Lung (tissue), 17 donors: ENCODE measurements at places on chromosomes 1 and 21. TPM values are rescaled to one million over a fixed set of nuclear protein-coding genes. Genes with fewer than 3 reads are reported as not detected.
A peak's percentile ranks its signal among the peaks of the same experiment; 100 is the strongest.

PODN gene
- 40.9 TPM for total RNA-seq

UHMK1 gene
- 45.9 TPM for total RNA-seq

IL24 gene
- total RNA-seq = not detected

CYP4A11 gene
- total RNA-seq = not detected

FLG2 gene
- total RNA-seq = not detected

OR10J1 gene
- not detected for total RNA-seq

GRCh38 chr1:50109116-50109515 is 396 bp downstream of the ELAVL4 start:
- no peak for DNase-seq
- no peak overlapping the region for H3K4me3 ChIP-seq
- no peak overlapping the region for H3K27ac ChIP-seq

DNA sequence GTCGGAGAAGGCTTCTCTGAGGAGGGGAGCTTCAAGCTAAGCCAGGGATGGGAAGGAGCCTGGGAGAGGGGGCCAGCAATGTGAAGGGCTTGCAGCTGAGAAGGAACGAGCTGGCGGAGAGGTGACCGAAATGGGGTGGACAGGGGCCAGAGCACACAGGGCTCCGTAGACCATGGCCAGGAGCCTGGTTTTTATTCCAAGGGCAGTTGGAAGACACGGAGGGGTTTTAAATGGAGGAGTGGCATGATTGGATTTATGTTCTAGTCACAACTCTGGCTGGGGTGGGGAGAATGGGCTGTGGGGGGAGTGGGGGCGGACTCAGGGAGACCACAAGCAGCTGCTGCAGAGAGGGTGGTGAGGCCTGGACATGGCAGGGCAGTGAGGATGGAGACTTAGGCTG is 5.1 kb upstream of the EPS8L3 start:
- no peak for DNase-seq
- no peaks in the 10 kb centered on the region for H3K4me1 ChIP-seq
- no peak overlapping the region for H3K4me3 ChIP-seq
- no peaks in the 10 kb centered on the region for H3K36me3 ChIP-seq
- no peak overlapping the region for H3K27ac ChIP-seq
- H3K27me3 ChIP-seq = no peaks in the 10 kb centered on the region

GRCh38 chr1:153537376-153537730 is 1.6 kb upstream of the S100A6 start:
- no peak overlapping the region for H3K4me3 ChIP-seq
- H3K27ac ChIP-seq = peak overlapping the region; percentile 99
- DNase-seq = no peak

- H3K27me3 ChIP-seq = no peaks in the 10 kb centered on the region
- H3K4me1 ChIP-seq = no peaks in the 10 kb centered on the region
- no peaks in the 10 kb centered on the region for H3K36me3 ChIP-seq
- H3K27ac ChIP-seq = no peak overlapping the region
- no peak overlapping the region for H3K4me3 ChIP-seq
Observed at GRCh38 chr1:87410776-87411480, 82.2 kb downstream of the LMO4 start.

DNA sequence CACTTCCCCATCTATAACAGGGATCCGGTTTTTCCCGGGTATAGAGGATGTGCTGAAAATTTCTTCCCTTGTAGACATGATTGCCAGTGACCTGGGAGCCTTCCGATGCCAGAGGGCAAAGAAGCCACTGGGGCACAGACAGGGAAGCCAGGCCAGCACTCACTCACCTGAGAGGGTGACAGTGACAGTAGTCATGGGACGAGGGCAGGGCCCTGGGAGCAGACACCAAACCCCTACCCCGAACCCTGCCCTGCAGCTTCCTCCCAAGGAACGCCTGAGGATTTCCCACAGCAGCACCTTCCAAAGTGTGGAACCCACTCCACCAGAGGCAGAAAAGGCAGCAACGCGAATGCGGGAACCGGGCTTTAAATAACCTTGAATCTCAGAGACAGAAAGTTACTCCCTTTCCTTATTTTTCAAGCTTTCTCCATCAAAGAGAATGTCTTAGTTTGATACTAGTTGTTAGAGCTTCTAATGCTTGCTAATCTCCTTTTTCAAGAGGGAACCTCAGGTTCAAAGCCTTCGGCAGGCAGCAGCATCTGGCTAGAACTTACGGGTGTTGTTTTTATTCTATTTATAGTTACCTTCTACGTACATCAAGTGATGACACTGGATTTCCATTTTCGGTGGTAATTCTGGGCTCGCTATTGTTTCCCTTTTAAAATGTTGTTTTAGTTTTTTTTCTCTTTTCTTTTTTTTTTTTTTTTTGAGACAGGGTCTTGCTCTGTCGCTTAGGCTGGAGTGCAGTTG is 2.8 kb downstream of the DDOST start:
- H3K4me3 ChIP-seq = no peak overlapping the region
- peaks cover 27% of the 10 kb centered on the region for H3K36me3 ChIP-seq
- DNase-seq = no peak
- H3K27me3 ChIP-seq = no peaks in the 10 kb centered on the region
- peaks cover 17% of the 10 kb centered on the region for H3K4me1 ChIP-seq

DNA sequence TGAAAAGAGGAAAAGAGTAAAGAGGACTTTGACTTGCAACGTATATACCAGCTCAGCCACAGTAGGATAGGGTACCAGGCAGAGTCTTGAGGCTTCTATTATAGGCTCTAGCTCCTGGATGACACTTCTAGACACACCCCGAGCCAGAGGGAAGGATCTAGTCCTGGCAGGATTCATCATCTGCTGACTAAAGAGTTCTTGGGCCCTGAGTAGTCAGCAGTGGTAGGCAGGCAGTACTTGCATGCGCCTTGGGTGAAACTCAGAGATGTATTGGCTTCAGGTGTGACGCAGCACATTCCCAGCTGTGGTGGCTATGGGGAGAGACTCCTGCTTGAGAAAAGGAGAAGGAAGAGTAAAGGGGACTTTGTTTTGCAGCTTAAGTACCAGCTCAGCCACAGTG is 162.3 kb upstream of the APP start:
- DNase-seq = no peak
- no peaks in the 10 kb centered on the region for H3K36me3 ChIP-seq
- no peaks in the 10 kb centered on the region for H3K27me3 ChIP-seq
- H3K4me1 ChIP-seq = no peaks in the 10 kb centered on the region
- H3K27ac ChIP-seq = no peak overlapping the region

DNA sequence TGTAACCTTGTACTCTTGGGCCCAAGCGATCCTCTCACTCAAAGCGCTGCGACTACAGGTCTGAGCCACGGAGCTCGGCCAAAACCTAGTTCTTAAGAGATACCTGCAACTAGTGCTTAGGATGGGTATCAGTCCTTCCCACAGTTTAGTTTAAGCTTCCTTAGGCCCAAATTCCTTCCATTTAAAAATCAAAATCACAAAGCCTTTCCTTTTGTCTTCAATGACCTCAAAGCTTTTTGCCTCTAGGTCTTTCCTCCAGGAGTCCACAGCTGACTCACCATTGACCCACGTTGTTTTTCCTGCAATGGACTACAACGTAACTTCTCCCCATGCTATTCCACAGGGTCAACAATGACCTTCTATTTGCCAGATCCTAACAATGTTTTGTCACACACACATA is 64.0 kb downstream of the APP start:
- no peak overlapping the region for H3K27ac ChIP-seq
- H3K36me3 ChIP-seq = peaks cover 7% of the 10 kb centered on the region
- no peaks in the 10 kb centered on the region for H3K4me1 ChIP-seq
- DNase-seq = no peak
- no peaks in the 10 kb centered on the region for H3K27me3 ChIP-seq

- H3K27ac ChIP-seq = no peak overlapping the region
- no peaks in the 10 kb centered on the region for H3K36me3 ChIP-seq
- no peaks in the 10 kb centered on the region for H3K4me1 ChIP-seq
- H3K4me3 ChIP-seq = no peak overlapping the region
- DNase-seq = no peak
Observed at GRCh38 chr21:24255591-24255990, 1351.7 kb downstream of the MRPL39 start.

DNA sequence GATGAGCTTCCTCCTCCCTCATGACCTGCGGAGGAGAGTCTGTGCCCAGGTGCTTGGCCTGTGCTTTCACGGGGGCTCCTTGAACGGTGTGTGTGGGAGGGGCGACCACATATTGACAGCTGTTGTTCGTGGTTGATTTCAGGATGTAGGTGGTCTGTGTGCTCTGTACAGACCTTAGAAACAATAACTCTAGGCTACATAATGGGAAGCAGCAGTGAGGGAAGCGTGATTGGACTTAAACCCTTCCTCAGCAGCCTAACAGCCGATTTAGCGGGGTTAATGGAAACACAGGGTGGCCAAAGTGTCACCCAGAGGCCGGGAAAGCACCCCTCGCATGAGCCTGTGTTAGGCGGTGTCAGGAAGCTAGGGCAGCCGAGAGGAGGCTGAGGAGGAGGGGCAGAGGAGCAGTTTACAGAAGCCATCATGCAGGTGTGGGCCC is 56.0 kb downstream of the TBCE start:
- no peaks in the 10 kb centered on the region for H3K4me1 ChIP-seq
- DNase-seq = no peak
- no peak overlapping the region for H3K4me3 ChIP-seq
- H3K27me3 ChIP-seq = no peaks in the 10 kb centered on the region
- H3K36me3 ChIP-seq = peaks cover 10% of the 10 kb centered on the region
- no peak overlapping the region for H3K27ac ChIP-seq

- H3K36me3 ChIP-seq = no peaks in the 10 kb centered on the region
- no peak overlapping the region for H3K27ac ChIP-seq
- no peaks in the 10 kb centered on the region for H3K4me1 ChIP-seq
- H3K27me3 ChIP-seq = no peaks in the 10 kb centered on the region
- DNase-seq = no peak
Observed at GRCh38 chr21:23789864-23790263, 1817.4 kb downstream of the MRPL39 start.

DNA sequence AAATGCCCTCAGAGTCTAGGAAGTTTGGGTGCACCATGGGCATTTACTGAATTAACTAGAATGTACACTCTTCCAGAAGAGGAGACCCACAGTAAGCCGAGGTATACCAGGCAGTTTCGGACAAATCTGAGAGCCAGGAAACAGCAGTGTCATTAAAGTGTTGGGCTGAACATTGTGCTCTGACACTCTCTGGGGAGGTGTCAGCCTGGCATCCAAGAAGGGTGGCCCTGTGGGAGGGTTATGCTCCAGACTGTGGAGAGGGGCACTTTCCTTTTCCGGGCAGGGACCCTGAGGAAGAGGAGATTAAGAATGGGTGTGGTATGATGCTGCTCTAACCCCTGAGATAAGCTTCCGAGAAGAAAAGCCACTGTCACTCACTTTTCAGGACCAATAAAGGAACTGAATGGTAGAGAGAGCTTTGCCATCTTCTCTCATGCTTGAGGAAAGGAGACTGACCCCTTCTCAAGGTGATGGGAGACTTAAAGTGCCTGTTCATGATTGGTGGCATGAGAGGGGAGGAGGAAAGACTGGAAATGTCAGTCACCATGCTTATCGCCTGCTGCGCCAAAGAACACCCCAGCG is 98.2 kb downstream of the UCK2 start:
- no peak overlapping the region for H3K27ac ChIP-seq
- H3K36me3 ChIP-seq = no peaks in the 10 kb centered on the region
- no peaks in the 10 kb centered on the region for H3K27me3 ChIP-seq
- no peak for DNase-seq

DNA sequence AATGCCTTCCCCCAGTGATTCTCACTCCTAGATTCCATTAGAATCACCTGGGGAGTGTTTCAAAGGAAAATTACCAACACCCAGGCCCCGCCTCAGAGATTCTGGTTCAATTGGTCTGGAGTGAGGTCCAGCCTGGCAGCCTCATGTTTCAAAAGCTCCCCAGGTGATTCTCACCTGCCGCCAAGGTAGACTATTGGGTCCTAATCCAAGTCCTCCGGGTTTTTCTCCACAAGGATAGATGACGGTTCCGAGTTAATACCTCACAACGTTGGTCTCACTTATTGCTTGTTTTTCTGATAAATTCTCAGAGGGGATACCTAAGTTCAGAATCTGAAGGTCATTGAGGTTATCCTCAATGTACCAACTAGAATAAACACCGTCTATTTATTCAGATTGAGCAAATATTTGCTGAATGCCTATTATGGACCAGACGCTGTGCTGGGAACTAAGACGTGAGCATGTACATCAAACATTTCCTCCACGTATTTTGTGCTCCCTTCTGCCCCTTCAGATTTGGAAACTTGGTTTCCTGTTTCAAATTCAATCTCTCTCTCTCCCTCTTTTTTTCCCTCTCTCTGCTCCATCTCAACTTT is 97.5 kb downstream of the SEC16B start:
- peaks cover 5% of the 10 kb centered on the region for H3K4me1 ChIP-seq
- DNase-seq = no peak
- no peak overlapping the region for H3K4me3 ChIP-seq
- no peak overlapping the region for H3K27ac ChIP-seq

DNA sequence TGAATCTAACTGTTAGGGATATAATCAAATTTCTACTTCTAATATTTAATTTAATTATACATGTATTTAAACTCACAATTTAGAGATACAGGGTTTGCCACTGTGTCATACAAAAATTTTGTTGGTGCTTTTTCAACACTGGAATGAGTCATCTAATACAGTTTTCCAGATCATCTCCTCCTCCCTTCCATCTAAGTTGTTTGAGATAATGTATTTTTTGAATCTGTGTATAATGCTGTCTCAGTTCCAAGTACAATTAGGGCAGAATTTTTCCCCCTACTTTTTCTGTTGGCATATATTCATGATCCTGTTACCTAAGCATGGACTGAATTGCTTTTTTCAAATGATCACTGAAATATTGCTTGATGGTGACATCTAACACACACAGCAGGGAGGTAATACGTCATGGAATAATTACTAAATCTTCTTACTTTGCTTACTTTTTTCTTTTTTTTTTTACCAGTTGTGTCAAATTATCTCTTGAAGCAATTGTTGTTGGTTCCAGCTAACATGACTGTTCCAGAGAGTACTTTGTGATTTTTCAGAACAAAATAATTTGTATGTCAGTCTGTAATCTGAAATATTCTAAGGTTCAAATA is 146.0 kb downstream of the MAGI3 start:
- H3K4me1 ChIP-seq = no peaks in the 10 kb centered on the region
- no peaks in the 10 kb centered on the region for H3K27me3 ChIP-seq
- H3K27ac ChIP-seq = no peak overlapping the region
- no peak for DNase-seq
- no peak overlapping the region for H3K4me3 ChIP-seq
- no peaks in the 10 kb centered on the region for H3K36me3 ChIP-seq

DNA sequence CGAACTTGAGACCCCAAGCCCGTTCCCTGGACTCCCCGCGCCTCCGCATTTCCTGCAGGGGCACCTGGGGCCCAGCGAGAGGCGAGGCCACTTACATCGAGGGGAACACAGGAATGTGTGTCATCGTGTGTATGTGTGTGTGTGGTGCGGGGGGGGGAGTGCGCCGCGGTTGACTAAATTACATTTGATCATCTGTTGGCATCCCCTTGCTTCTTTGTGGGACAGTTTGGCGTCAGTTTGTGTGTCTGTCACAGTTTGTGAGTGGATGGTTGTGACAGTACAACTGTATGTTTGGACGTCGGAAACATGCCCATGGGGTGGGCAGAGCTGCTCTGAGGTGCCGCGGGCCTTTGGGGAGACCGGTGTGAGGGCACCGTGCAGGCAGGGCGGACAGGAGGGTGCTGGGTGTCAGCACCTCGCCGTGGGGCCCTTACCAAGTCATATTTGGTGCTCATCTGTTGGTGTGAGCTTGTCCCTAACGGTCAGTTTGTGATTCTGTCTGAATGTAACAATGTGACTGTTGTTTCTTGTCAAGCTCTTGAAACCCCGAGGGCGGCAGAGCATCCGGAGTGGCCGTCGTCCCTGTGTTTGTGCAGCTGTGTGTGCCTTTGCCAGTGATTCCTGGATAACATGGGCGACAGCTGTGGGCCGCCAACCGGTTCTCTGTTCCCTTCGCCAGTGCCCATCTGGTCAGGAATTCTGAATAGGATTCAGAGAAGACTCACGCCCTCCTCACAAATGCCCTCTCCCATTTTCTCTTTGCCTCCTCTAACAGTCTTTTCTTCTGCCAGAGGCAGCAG is 899 bp downstream of the OPRD1 start:
- H3K27me3 ChIP-seq = peaks cover 29% of the 10 kb centered on the region
- H3K4me3 ChIP-seq = no peak overlapping the region
- H3K4me1 ChIP-seq = no peaks in the 10 kb centered on the region
- H3K27ac ChIP-seq = no peak overlapping the region
- no peak for DNase-seq
